ENCODE measurements at places on chromosomes 12 and 14. TPM values are rescaled to one million over a fixed set of nuclear protein-coding genes. Genes with fewer than 3 reads are reported as not detected.
A peak's percentile ranks its signal among the peaks of the same experiment; 100 is the strongest.

DNA sequence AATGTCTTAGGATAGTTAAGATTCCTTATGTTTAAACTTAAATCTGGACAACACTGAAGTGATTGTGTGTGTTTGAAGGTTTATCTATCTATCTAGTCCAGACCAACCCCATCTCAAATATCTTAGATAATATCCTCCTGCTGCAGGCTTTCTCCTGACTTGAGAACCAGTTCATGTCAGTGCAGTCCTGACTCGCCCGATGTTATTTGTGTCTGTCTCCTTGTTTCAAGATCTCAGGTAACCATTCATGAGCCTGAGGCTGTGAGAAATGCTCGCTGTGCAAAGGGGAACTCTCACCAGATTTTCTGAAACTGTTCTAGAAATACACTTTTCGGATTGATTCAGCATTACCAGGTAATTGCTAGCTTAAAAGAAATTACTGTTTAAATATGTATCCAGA, 356.2 kb downstream of the SNAPC1 start:
- H3K4me1 ChIP-seq, result peaks cover 12% of the 10 kb centered on the region
- no peak for DNase-seq
- no peaks in the 10 kb centered on the region for H3K36me3 ChIP-seq
- no peak overlapping the region for H3K4me3 ChIP-seq
- no peak overlapping the region for H3K27ac ChIP-seq
- H3K27me3 ChIP-seq, result peaks cover 7% of the 10 kb centered on the region

- no peaks in the 10 kb centered on the region for H3K27me3 ChIP-seq
- H3K4me1 ChIP-seq, result no peaks in the 10 kb centered on the region
- peaks cover 27% of the 10 kb centered on the region for H3K36me3 ChIP-seq
- no peak for DNase-seq
- H3K4me3 ChIP-seq, result no peak overlapping the region
Measured at GRCh38 chr14:54784657-54785056, 118.0 kb downstream of the GCH1 start.

DNA sequence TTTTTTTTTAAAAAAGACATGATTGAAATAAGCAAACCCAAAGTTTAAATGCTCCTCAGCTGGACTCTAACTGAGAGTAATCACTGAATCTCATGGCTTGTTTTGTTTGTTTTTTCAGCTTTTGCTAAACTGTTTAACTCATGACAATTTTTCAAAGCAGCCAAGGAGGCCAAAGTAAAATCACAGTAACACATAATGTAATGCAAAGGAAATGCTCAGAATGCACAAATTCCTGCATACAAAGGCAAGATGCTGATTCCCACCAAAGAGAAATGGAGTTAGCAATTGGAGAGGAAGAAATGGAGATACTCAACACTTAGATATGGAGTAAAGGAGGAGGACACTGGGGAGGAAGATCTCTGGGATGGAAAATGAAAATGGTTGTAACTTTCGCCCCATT, 126.2 kb upstream of the SOX5 start:
- no peak for DNase-seq
- no peaks in the 10 kb centered on the region for H3K4me1 ChIP-seq
- no peak overlapping the region for H3K4me3 ChIP-seq
- no peaks in the 10 kb centered on the region for H3K36me3 ChIP-seq
- no peaks in the 10 kb centered on the region for H3K27me3 ChIP-seq

DNA sequence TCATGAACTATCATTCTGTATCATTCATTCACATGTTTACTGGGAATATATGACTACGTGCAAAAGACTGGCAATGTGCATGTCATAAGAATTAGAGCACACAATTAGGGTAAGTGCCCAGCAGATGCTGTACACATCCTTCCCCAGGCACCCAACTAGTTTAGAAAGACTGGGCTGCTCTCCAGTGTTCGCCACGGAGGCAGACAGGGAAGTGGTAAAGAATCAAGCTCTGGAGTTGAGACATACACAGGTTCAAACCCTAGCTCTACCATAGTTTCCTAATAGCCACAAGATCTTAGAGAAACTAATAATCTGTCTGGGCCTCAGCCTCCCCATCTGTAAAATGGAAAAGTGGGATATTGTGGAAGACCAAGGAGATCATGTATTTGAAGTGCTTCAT, 6.8 kb downstream of the TMCC3 start:
- H3K27me3 ChIP-seq, result no peaks in the 10 kb centered on the region
- no peaks in the 10 kb centered on the region for H3K36me3 ChIP-seq
- no peak overlapping the region for H3K4me3 ChIP-seq
- peak overlapping the region; percentile 85 for H3K27ac ChIP-seq
- H3K4me1 ChIP-seq, result peaks cover 7% of the 10 kb centered on the region
- DNase-seq, result no peak

DNA sequence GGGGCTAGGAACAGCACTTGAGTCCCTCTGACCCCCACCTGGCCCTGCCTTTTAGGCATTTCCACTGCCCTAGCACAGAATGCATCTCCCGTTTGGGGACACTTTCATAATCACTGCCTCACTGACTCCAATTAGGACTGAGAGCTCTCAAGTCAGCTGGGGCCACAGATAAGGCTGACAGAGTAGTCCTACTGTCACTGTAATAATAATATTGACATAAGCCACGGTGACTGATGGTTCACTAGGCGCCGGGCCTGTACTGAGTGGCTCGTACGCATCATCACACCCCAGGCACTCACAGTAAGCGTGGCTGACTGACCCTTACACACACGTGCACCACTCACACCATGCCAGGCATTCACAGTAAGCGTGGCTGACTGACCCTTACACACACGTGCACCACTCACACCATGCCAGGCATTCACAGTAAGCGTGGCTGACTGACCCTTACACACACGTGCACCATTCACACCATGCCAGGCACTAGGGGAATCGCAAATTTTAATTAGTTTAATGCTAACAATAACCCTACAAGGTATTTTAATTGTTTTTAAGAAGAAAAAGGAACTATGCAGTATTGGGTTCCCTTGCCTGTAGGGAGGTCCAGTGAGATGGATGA, 87.7 kb downstream of the CHGA start:
- H3K27me3 ChIP-seq, result no peaks in the 10 kb centered on the region
- H3K36me3 ChIP-seq, result peaks cover 10% of the 10 kb centered on the region
- H3K4me3 ChIP-seq, result no peak overlapping the region
- no peak for DNase-seq
- no peak overlapping the region for H3K27ac ChIP-seq

FAM216A gene
- total RNA-seq, result 6.1 TPM

BCL7A gene
- total RNA-seq, result 12.4 TPM

TDG gene
- 14.8 TPM for total RNA-seq

Measured in upper lobe of left lung (tissue), 6 donors.